Stimulated activated CD4-positive, alpha-beta T cell treated with anti-CD3 and anti-CD28 coated beads, Interleukin-15, amount 100 ng/mL, for 1 hour (primary cell): ENCODE measurements at places on chromosomes 2 and 18.

DNA sequence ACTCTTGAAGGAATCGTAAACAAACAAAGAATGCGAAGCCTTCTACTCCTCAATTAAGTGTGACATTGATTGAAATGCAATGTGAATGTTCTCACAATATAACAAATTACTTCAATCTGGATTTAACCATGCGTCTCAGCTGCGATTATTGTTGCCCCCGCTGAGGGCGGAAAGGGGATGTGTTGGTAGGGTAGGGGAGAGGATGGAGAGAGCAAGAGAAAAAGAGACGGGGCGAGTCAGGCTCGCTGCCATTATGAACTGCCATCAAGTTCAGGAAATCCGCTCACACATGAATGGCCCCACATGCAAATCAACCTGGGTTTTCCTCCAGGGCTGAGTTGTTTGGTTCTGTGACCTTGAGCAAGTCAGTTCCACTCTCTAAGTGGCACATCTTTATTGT, 129.8 kb downstream of the PXDN start:
- no peak for DNase-seq

DNA sequence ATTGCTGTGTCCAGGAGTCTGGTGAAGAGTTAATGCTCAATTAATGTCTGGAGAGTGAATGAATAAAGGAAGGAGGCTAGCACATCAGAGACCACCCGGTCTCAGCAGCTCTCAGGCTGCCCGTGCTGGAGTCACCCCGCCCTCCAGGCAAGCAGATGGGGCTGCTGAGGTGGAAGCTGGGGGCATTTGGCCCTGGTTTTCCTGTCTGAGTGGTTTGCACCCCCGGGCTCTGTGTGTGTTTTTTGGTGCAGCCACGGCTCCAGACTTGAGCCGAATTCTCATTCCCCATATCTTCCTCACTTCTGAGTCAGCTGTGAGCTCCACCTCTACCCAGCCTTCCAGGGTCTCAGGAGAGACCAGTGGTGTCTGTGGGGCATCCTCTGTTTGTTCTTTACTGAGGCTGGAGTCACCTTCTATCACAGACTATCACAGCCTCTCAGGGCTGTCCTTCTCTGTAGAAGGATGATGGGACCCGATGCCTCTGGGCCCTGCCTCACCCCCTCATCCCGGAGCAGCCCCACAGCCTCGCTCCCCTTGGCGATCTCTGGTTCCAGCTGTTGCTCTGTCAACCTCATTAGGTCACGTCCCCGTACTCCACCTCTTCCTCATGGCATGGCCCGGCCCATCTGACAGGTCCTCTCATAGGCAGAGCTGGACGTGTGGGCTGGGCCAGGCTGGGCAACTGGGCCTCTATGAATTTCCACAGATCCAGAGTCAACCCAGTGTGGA, 60.8 kb downstream of the HS1BP3 start:
- no peak for DNase-seq

DNA sequence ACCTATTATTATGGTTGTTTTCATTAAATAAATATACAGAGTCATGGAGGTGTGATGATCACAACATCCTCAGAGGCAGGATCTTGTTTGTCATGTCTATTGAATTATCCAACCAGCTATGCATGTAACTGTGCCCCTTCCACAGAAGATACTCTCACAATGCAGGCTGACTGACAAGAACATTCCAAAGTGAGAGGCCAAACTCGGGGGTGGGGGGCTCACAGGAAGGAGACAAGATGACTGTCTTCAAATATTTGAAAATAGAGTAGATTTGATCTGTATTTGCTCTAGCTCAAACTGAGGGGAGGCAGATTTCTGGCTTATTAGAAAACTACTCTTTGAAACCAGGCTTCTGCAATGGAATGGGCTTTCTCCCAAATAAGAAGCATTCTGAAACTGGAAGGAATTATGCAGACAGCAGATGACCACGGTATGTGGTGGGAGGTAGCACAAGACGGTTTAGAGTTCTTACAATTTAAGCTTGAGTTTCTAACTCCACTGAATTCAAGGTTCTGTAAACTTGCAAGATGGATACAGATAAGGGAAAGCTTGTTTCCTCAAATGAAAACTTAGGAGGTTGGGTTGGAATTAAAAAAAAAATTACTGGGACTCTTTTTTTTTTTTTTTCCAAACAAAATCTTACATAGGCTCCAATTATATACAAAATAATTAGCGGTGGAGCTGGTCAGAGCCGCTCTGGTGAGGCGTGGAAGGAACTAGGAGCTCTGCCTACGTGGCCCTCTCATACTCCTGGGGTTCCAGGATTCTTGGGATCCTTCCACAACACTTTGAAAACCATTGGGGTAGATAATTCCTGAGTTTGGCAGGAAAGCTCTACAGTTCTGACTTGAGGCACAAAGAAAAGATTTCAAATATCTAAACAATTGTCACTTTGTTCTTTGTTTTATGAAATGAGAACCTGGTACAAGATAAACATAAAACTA, 79.3 kb downstream of the PLA2R1 start:
- no peak for DNase-seq

DNA sequence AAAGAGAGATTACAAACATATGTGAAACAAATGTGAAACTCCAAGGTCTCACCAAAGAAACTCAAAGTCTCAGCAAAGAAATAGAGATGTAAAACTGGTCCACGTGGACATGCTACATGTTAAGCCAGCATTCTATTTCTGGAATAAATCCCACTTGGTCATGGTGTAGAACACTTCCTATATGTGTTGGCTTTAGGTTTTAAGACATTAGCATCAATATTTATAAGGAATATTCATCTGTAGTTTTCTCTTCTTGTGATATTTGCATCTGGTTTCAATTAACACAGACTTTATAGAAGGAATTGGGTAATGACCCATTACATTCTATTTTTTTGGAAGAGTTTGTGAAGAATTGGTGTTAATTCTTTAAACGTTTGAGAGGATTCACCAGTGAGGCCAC, 133.1 kb downstream of the COPS8 start:
- DNase-seq, result no peak

DNA sequence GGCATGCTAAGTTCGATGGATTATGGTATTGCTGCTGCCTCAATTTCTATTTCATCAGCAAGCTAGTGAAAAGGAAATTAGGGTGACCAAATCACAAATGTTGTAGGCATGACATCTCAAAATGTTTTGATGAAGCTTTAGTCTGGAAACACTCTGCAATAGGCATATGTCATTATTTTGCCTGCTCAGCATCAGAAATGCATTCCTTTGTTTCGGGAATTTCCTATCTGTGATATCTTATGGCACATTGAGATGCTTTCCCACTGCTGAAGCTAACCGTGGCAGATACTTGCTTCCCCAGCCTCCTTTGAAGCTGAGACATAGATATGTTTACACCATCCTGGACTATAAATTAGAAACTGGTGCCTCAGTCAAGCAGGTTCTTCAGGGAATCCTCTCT, 119.7 kb downstream of the CDC42EP3 start:
- no peak for DNase-seq

- no peak for DNase-seq
Observed at GRCh38 chr2:161379740-161380139, 36.4 kb upstream of the TBR1 start.

- no peak for DNase-seq
Observed at GRCh38 chr2:18055290-18055689, 176.8 kb downstream of the KCNS3 start.

- DNase-seq, result no peak
Observed at GRCh38 chr18:55647331-55647730, 59.3 kb upstream of the TCF4 start.

DNA sequence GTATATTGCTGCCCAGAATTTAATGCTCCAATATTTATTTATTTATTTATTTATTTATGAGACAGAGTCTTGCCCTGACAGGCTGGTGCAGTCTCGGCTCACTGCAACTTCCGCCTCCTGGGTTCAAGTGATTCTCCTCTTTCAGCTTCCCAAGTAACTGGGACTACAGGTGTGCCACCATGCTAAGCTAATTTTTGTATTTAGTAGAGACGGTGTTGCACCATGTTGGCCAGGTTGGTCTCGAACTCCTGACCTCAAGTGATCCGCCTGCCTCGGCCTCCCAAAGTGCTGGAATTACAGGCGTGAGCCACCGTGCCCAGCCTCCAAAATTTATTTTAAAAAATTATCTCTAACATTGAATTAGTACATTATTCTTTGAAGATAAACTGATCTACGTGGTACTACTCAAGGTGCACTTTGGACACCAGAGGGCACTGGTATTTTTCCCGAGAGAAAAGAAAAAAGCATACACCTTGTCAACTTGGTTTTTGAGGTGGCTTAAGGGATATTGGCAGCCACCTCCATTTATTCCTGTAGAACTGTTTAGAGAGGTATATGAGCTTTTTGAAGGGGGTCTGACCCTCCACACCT, 1.4 kb upstream of the IDH1 start:
- DNase-seq, result no peak

GRCh38 chr2:181121996-181122395, 141.6 kb downstream of the UBE2E3 start:
- DNase-seq, result no peak

- no peak for DNase-seq
Observed at GRCh38 chr2:33619028-33619427, 19.9 kb upstream of the FAM98A start.

GRCh38 chr18:34909637-34910364, 131.4 kb upstream of the MAPRE2 start:
- DNase-seq, result no peak

- DNase-seq, result no peak
Observed at GRCh38 chr2:176910828-176911227, 301.8 kb upstream of the HNRNPA3 start.

- no peak for DNase-seq
Observed at GRCh38 chr2:2707206-2707991, 376.3 kb upstream of the MYT1L start.

DNA sequence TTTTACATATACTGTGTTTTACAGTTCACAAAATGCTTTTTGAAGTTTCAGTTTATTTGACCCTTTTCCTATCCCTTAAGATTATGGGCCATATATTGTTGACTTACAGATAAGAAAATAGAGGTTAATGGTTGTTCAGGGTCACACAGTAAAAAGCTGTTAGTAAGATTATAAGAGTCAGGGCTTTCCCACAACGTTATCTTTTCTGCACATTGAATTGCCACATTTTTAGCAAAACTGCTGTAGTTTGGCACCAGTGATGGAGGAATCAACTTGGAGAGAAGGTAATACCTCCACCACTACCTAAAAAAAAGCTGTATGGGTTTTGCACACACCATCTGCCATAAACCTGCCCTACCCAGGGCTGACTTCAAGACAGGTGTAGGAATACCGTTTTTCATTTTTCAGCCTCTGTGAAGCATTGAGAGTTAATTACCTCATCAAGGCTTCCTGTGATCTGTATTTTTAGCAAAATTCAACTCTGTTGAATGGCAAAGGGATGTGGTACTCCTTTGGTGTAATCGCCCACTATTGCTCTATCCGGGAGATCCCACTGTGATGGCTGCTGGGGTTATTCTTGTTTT, 5.0 kb downstream of the SOWAHC start:
- no peak for DNase-seq

- no peak for DNase-seq
Observed at GRCh38 chr2:41137031-41137430, 685.1 kb upstream of the SLC8A1 start.

DNA sequence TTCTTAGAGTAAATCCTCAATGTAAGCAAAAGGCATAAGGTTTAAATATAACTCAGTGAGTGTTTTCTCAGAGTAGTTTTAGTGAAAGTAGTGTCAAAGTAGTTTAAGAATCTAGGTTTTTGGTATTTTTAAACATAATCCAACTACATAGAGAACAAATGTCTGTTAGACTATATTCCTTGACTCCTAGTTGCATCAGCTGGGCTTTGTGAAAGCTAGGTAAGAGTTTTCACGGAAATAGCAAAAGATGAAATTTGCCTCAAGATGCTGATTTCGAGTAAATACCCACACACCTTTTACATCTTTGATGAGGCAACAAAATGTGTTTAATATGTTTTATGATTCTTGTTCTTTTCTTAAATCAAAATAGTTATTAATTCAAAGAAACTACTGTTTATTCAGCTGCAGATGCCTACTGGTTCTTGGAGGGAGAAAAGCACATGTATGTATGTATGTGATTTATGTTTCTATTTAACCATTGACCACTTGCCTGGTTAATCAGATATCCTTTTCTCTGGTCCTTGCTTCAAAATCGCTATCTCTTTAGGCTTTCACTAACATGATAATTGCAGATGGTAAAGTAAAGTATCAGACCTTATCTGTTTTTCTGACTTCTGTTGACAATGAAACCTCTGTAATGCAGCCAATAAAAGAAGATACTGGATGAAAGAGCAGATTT, 117.4 kb upstream of the NOSTRIN start:
- no peak for DNase-seq

DNA sequence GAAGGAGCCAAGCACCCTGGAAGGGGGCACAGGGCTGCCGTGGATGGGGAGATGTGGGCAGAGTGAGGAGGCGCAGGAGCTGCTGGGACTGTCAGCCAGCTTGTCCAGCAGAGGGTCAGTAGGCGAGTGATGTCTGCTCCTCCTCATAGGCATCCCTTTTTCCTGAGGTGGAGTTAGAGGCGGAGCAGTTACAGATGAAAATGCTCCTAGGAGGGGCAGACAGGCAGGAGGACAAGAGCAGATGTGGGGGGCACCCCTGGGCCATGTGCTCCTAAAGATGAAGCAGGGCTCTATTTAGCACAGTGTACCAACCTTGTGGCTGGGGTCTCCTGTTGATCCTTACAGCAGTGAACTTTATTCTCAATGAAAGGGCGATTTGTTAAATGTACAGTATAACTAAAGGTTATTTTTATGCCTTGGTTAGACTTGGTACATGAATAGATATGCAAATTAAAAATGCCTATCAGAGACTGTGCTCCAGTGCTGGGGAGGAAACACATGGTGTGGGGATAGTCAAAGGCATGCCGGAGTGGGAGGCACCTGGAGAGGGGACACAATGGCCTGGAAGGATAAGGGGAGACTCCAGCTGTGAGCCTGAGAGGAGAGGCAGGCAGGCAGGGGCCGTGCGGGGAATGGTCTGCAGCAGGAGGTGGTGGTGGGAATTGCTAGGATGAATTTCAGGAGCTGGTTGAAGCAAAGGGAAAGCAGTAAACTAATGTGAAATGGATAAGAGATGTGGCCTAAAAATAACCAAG, 175.3 kb downstream of the CLIP4 start:
- no peak for DNase-seq

GRCh38 chr2:168692132-168692744, 110.2 kb upstream of the NOSTRIN start:
- DNase-seq, result no peak

GRCh38 chr2:157486596-157487270, 42.8 kb upstream of the CYTIP start:
- DNase-seq, result no peak

- no peak for DNase-seq
Observed at GRCh38 chr2:40187054-40187453, 264.8 kb downstream of the SLC8A1 start.

DNA sequence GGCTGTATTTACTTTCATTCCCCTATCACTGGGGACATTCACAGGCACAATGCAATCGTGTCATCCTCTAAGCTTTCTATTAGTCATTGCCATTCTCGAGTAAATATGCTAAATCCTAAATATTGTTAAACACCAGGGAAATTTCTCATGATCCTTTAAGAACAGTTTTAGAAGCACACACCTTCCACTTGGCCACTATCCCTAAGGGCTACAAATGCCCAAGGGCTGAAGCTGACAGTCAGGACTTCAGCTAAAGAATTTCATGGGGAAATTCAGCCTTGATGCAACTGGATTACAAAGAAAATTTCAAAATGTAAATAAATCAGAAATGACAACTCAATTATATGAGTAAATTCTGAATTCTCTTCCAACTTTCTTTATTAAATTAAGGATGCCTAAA, 163.1 kb upstream of the PID1 start:
- no peak for DNase-seq
